Activated CD4-positive, alpha-beta T cell treated with anti-CD3 and anti-CD28 coated beads, Interleukin-2, amount 50 U/mL, for 16 hours (primary cell): ENCODE measurements at places on chromosomes 3 and 15.

GRCh38 chr3:71069797-71070196 lies 513.7 kb downstream of the FOXP1 start:
- peak; percentile 76 for DNase-seq

GRCh38 chr3:157058392-157059071 lies 101.4 kb downstream of the CCNL1 start:
- no peak for DNase-seq

- no peak for DNase-seq
Observed at GRCh38 chr15:48964898-48965297, 1.2 kb upstream of the SHC4 start.

DNA sequence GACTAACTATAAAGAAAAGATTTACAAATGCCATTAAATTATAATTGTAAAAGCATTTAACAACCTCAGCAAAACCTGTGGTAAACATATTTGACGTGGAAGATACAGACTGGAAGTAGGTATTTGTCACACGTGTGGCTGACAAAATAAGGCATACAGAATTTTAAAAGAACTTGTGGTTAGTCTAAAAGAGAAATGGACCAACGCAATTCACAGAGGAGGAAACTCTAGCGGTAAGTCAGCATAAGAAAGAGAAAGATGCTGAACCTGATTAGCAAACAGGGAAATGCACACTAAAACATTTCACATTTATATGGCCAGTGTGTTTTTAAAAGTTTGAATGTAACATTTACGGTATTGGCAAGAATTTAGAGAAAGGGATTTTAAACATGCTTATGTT lies 35.3 kb downstream of the KCNH8 start:
- peak; percentile 18 for DNase-seq

GRCh38 chr3:74059301-74059922 lies 434.7 kb upstream of the PDZRN3 start:
- DNase-seq = no peak

GRCh38 chr3:141285570-141285969 lies 53.9 kb downstream of the PXYLP1 start:
- DNase-seq = no peak

GRCh38 chr3:163196815-163197374 lies 1700.3 kb downstream of the OTOL1 start:
- DNase-seq = no peak
